ENCODE measurements at places on chromosomes 3 and 15.

GRCh38 chr3:156586905-156587759, 32.2 kb upstream of the SSR3 start:
- DNase-seq = no peak

- DNase-seq = no peak
These were observed 332.3 kb downstream of the ERC2 start for GRCh38 chr3:56135941-56136340.

- no peak for DNase-seq
These were observed 26.1 kb upstream of the GFM1 start for GRCh38 chr3:158617982-158618875.

GRCh38 chr3:127787071-127787490, 35.2 kb downstream of the MGLL start:
- no peak for DNase-seq

DNA sequence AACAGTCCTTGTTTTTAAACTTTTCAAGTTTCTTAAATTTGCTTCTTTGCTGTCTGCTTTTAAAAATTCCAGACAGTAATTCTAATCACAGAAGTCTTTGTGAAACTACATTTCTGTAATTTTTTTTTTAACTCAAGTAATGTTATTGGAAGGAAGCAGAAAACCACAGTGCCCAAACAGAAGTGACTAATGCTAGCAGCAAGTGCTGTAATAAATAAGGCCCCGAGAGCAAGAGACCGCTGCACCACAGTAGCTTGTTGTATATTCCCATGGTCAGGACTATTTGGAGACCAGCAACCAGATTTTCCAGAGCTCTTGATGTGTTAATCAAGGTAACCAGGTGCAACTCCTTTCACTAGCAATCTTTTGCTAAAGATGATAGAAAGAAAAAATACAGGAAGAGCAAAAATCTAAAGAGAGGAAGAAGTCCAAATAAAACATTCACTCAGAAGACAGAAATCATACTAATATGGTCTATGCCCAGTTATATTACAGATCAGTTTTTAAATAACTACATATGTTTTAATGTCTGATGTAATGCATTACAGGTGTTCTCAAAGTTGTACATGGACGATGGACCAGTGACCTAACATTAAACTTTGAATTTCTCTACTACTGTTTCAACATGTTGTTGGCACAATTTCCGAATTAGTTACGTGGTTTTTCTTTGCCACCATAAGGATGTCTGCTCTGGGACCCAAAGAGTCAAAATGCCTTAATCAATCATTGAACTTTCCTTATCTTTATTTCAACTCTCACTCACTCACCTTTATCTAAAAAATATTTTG, 36.4 kb downstream of the WWTR1 start:
- peak; percentile 78 for DNase-seq

GRCh38 chr3:48927928-48928327, 9.3 kb downstream of the ARIH2 start:
- DNase-seq = no peak

Measured in COLO829 (cell line).